ENCODE measurements at places on chromosomes 1 and 21.

DNA sequence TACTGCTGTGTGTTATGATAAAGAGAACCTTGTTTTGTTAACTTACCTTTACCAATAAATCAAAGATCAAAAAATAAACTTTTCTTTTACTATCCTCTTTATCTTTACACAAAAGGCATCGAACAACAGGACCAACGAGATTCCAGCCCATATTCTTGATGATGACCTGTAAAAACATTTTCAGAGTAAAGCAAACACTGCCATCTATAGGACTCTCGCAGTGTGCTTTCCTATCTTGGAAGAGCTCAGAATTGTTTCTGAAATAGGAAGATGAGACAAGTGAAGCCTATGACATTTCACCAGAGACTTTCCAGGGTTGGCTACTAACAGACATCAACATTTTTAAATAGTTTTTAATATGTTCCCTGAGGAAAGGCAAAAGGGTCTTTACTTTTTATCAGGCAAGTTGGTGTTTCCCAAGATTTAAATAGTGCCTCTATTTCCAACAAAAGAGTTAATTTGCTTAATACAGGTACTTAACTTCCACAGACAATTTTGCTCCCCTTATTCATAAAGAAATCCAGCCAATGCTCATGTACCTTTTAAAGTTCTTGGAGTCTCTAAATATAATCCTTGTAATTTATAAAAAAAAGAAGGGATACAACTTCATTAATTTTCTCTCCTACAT, 7.3 kb downstream of the GLMN start:
- no peak for DNase-seq

DNA sequence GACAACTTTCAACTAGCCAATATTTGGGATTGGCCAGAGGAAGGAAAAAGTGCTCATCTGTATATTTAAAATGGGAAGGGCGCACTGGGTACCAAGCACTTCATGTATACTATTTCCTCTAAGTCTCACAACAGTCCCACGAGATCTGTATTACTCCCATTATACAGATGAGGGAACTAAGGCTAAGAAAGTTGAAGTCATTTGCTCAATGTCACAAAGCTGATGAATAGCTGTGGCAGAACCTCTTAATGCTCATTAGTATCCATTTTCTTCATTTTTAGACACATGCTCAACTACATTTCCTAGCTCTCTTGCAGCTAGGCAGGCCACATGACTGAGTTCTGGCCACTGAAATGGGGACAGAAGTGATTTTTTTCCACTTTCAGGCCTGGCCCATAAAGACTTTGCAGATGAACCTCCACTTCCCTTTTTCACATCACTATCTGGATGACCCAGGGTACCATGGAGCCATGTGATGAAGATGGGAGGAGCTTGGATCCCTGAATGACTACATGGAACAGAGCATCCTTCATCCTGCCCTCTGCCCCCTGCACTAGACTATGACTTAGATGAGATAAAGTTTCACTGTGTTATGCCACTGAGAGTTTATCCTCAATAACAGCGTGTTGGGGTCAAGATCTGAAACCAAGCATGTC, 31.8 kb downstream of the ATF3 start:
- no peak for DNase-seq

DNA sequence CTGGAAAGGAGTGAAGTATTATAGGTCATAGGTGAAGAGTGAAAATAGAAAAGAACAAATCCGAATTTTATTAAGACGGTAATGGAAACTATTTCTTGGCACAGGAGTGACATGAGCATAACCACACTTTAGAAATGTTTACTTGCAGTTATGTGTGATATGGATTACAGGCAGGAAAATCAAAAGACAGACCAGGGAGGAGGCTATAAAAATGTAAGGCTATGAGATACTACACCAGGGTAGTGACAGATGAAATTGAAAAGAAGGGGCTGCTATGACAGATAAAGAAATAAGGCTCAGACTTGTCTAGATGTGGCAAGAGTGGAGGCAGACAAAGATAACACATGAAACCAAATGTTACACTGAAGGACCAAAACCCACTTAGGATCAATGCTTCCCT, 31.7 kb downstream of the GPATCH2 start:
- DNase-seq, result no peak

DNA sequence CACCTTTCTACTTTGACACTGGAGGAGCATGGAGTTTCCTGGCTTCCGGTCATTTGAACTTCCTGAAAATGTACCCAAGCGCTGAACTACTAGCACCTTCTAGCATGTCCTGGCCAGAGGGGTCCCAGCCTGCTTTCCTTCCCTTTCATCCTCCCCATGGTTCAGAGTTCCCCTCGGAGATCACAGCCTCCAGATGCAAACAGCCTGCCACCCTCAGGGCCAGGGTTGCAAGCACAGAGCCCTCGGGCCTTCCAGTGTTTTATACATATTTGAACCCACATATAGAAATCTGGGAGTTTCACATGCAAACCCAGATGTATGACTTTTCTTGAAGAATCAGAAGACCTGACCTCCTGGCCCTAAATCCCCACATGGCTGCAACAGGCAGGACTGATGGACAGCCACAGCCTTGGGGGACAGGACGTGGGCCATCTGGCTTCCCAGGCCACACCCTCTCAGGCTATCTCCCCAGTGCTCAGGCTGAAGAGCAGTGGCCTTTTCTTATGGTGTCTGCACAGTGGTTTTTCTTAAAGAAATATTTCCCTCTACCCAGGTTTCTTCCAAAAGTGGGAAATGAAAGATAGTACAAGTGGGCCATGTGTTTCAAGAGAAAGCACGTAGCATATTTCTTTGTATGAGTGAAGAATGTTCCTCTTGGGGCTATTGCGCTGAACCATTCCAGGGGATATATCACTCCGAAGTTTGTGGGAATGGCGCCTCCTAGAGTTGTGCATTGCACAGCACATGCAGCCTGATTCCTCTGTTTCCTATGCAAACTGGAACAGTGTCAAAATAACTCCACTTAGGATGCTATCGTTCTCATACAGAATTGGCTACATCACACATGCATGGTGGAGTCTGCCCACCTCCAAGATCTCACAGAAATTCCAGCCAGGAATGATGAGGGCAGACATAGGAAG, 232.0 kb upstream of the VAMP3 start:
- no peak for DNase-seq

DNA sequence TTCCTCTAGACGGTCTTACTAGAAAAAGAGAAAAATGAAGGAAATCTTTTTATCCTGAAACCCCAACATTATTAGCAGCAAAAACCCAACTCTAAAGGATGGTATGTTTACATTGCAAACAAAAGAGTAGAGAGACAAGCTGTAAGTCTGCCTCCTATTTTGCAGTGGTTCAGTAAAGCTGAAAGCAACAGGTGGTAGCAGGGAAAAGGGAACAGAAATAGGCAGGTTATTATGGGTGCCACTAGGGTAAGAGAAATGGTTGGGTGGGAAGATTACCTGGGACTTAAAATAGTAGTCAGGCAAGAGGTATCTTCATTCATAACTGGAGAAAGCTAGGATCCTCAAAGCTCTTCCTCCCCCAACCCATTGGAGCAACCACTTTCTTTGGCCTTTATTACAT, 13.7 kb downstream of the CLSPN start:
- DNase-seq, result no peak

DNA sequence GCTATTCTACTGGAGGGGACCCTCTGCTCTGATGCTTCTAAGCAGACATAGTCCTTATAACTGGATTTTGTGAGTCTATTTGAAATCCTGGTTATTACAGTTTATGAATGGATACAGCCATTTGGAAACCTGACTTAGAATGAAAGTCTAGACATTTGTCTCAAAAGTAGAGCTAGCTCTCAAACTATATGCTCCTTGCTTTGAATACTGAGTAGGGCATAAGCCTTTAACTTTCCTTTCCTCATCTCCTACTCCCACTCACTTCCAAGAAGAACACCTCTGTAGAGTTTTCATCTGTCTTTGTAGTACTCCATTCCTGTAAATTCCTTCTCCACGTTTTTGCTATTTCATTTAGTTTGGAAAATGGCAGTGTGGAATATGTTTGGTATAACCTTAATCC, 9.0 kb upstream of the ARID1A start:
- DNase-seq, result no peak

DNA sequence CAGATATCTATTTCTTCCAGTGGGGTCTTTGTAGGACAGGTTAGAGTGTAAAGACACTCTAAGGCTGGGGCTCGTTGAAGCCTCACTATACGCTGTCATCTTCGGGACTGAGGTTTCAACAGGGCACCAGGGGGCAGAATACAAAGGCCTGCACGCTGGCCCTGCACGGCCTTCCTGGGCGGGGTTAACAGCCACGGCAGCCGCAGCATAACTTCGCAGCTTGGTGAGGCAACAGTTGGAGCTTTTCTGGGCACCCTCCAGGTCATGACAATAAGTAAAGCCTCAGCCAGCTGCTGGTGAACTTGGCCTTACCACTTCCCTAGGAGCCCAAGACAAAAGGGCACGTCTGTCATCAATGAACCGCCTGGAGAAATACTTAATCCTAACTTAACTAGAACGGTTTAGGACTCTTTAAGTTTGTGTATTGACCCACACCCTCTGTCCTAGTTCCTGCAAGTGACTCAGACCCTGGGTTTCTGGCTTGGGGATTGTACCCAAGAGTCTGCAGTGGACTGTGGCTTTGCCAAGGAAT, 2.3 kb upstream of the RUNX1 start:
- DNase-seq, result no peak

DNA sequence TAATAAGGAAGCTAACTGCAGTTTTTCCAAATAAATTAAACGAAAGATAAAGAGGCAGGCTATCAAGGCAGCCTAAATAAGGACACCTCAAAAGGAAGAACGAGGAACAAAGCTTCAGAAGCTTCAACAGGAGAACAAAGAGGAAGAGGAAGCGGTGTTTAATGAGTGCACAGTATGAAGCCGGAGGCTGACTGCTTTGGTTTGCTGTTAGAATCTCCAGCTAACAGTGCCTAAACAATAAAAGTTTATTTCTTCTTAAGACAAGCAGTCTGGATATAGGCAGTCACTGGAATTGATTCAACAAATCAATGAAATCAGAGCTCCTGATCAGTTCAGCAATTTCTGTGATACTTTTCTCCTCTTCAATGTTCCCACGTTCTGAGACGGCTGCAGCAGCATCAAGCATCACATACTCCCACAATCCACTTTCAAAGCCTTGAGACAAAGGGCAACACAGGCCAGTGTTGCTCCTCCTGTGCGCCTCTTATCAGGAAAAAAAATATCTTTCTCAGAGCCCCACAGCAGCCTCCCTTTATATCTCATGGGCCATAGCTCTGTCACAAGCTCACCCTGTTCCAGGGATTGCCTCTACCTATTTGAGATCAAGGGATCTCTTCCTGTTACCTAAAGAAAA, 365.6 kb upstream of the ST6GALNAC5 start:
- no peak for DNase-seq

DNA sequence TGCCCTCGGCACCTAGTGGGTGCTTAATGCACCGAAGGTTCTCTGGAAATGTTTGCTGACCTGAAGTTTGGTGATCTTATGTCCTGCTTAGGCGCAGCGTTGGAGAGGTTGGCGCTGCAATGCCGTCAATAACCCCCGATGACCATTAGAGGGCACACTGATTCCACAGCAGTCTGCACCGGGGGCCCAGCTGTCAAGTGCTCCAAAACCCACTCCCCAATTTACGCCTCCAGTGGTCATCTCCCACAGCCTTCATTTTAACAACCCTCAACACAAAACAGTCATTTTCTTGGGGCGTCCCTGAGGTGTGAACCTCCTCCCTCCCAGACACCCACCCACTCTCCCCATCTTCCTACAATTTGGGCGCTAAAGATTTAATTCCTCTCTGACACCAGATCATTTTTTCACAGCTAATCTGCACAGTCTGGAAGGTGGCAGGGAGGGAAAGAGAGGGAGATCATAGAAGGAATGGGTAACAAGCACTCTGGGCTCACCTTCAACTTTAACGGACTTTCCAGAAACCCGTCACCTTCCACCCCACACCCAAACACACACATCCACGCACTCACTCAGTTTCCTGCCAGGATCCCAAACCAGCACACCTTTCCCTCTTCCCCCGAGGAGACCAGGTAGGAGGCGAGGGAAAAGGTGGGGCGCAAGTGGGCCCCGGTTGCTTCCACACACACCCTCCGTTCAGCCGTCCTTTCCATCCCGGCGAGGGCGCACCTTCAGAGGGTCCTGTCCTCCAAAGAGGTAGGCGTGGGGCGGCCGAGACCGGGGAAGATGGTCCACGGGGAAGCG, 570 bp upstream of the NPR1 start:
- DNase-seq, result no peak

DNA sequence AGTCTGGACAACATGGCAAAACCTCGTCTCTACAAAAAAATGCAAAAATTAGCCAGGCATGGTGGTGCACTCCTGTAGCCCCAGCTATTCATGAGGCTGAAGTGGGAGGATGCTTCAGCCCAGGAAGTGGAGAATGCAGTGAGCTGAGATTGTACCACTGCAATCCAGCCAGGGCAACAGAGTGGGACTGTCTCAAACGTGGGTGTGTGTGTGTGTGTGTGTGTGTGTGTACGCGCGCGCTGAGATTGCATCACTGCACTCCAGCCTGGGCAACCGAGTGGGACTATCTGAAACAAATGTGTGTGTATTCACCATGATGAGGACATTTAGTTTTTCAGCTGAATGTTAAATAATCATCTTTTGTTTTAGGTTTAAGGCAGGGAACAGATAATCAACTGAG, 21.1 kb downstream of the USP1 start:
- DNase-seq, result no peak

DNA sequence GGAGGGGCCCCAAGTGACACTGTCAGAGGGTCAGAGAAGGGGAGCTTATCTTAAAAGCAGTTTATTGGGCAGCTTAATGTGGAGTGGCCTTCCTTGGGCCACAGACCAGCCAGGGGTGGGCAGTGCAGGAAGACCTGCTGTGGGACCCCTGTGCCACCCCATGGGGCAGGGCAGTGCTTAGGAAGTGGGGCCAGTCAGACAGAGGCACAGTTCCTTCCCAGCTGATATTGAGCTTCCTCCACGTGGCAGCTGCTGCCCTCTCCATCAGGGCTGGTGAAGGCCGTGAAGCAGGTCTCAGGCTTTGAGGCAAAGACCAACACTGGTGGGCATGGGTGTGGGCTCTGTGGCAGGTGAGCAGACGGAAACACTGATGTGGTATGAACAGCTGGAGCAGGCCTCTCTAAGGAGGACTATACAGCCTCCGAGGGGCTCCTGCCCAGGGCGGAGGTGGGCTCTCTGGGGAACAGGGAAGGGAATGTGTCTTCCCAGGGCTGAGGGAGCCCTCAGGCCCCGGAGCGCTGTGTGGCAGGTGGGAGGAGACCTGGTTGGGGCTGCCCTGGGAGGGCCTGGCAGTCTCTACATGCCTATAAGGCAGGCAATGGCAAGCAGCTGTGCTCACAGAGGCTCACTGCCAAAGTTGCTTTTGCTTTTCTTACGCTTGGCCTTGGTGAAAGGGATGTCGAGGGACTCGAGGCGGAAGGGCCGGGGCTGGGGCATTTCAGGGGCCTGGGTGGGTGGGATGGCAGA, 3.0 kb upstream of the DDOST start:
- DNase-seq, result no peak

- no peak for DNase-seq
These were observed 303.8 kb upstream of the SPAG17 start for GRCh38 chr1:118488787-118489186.

DNA sequence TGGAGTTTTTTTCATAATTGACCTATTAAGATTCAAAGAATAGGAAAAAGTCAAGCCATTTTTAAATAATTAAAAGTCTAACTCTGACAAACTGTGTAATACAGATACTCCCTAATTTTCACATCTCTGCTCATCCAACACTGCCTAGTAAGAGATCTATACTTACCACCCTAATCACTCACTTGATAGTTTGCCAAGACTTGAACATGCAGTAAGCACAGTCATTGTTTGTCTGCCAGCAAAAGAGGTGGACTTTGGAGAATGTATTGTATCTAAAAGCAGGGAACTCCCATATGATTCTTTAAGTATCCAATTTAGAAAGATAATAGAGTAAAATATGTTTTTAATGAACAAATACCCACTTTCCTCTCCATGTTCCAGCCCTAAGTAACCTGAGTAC, 15.5 kb downstream of the TMEM59 start:
- DNase-seq, result no peak

All from omental fat pad (tissue), 4 donors.